ENCODE measurements at places on chromosomes 16 and 17.

DNA sequence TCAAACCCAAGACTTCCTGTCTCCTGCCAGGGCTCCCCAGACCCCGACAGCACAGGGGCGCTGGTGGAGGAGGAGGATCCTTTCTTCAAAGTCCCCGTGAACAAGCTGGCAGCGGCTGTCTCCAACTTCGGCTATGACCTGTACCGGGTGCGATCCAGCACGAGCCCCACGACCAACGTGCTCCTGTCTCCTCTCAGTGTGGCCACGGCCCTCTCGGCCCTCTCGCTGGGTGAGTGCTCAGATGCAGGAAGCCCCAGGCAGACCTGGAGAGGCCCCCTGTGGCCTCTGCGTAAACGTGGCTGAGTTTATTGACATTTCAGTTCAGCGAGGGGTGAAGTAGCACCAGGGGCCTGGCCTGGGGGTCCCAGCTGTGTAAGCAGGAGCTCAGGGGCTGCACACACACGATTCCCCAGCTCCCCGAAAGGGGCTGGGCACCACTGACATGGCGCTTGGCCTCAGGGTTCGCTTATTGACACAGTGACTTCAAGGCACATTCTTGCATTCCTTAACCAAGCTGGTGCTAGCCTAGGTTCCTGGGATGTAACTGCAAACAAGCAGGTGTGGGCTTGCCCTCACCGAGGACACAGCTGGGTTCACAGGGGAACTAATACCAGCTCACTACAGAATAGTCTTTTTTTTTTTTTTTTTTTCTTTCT lies 8.1 kb downstream of the SERPINF1 start:
- DNase-seq: no peak

- DNase-seq: no peak
These were observed 47.0 kb downstream of the RHOT1 start for GRCh38 chr17:32189343-32189742.

GRCh38 chr17:71399649-71400048 lies 721.2 kb upstream of the SOX9 start:
- no peak for DNase-seq

- DNase-seq: no peak
These were observed 4.3 kb downstream of the GID4 start for GRCh38 chr17:18043491-18043890.

DNA sequence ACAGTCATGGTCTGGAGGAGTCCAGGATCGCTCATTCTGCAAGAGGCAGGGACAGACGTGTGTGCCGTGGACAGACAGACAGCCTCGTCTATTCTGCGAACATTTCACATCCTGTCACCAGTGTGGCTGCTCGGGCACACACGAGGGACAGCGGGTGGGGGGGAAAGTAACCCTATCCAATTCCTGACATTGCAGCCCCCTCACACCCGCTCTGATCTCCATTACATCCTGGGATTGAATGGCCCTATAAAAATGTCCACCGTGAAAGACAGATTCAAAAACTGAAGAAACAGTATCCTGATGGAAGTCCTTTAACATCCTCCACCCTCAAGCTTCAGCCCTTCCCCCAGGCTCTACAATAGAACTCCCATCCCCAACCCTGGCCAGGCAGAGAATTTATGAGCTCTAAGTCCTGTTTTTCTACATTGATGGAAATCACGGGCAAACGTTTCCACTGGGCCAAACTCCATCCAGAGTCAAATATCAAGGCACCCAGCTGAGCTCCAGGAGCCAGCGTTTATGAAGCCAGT lies 39.4 kb downstream of the HS3ST3A1 start:
- peak; percentile 24 for DNase-seq

DNA sequence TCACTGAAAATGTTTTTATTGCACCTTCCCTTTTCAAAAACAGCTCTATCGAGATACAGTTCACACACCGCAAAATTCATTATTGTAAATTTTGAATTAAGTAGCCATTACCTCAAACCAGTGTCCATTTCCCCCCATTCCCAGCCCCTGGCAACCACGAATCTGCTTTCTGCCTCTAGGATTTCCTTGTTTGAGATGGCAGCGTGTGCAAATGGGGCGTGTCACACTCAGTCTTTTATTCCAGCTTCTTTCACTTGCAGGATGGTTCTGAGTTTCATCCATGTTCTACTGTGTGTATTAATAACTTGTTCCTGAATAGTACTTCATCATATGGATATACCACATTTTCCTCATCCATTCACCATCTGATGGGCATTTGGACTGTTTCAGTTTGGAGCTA lies 14.8 kb downstream of the ACSF3 start:
- no peak for DNase-seq

DNA sequence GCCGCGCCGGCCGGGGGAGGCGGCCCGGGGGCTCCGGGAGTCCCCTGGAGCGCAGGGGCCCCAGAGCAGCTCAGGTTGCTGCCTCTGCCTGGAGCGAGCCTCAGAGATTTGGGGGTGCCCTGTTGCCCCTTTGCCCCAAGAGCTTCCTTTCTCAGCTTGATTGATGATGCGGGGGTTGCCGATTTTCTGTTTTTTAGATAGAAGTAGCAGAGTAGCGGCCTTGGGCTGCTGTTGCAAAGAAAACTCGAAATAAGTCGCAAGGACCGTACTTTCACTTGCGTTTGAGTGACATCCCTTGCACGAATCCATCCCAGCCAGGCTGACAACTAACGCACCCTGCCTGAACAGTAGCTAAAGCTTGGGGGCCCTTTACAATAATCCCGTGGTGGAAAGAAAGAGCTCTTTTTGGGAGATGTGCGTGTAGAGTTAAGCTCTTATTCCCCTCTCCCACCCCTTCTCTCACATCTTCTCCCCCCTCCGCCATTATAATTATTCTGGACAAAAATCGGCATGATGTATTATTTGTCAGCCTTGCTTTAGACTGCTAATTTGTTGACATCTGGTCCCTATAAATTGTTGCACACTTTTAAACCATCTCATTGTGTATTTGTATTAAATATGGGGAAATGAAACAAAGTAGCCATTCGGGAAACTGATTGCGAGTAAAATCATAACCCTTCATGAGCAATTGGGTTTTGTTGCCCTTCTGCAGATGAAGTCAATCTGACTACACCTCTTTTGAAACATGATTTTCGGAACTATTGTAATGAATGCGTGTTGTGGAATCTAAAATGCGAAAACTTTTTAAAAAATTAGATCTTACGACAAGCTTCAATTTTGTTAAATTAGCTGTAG lies 873 bp downstream of the USP10 start:
- DNase-seq: no peak

GRCh38 chr17:9771465-9771864 lies 19.9 kb downstream of the DHRS7C start:
- no peak for DNase-seq

- DNase-seq: no peak
These were observed 57.5 kb upstream of the DOC2B start for GRCh38 chr17:238964-239259.

DNA sequence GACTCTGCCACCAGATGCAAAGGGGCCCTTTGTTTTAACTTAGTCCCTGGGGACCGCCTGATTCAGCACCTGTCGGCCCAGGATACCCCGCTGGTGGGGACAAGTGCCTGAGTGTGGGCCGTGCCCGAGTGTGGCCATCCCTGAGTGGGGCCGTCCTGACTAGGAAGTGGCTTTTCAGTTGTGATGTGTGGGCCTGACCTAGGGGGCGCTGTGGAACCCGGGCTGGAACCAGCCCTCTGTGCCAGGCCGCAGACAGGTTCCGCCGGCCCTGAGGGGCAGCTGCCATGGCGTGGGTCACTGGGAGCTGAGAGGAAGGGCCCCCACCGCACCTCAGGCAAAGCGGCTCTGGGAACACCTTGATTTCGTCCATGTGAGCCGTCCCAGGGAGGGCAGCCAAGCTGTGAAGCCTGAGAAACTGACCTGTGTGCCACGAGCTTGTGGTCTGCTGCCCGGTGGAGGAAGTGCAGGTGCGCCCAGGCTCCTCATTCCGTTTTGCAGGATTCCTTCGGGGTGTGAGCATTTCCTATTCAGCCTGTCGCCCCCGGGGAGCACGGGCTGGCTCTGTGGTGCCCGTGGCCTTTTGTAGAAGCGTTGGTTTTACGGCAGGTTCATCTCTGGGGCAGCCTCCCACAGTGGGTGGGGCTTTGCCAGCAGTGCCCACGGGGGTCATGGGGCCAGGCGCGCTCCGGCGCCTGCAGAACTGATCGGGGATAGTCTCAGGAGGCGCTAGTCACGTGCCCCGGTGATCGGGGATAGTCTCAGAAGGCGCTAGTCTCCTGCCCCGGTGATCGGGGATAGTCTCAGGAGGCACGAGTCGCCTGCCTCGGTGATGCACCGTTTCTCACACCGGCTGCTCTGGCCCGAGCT lies 5.3 kb downstream of the RPL13 start:
- peak; percentile 30 for DNase-seq

GRCh38 chr17:65559804-65560627 lies 1.4 kb downstream of the AXIN2 start:
- DNase-seq: no peak

DNA sequence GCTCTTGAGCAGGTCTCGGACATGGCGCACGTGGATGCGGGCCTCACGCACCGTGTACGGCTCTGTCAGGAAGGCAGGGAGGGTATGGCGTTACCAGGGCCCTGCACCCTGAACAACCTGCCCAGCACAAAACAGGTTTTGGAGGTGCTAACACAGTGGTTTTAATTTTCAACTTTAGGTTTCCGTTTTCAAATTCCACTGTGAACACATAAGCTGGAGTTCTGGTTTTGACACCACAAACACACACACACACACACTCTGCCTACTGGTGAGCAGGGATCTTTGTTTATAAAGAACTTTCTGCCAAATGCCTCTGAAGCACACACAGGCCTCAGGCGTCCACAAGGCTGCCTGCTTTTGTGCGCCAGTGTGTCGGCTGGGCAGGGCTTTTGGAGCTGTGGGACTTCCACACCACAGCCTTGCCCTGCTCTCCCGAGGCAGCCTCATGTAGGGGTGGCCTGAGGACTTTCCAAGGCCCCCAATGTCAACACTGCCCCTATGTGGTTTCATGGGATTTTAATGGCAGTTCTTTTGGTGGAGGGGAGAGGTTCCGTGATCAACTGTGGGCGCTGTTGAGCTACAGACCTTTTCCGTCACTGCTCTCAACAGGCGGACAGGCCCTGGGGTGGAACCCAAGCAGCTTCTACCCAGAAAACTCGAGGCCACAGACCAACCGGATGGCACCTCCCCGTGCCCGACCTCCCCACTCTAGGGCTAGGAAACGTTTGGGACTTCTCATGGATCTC lies 9.4 kb downstream of the CLUH start:
- DNase-seq: no peak

GRCh38 chr16:86026916-86027315 lies 128.0 kb downstream of the IRF8 start:
- no peak for DNase-seq

- no peak for DNase-seq
These were observed 121.0 kb upstream of the HAS3 start for GRCh38 chr16:68984467-68984866.

DNA sequence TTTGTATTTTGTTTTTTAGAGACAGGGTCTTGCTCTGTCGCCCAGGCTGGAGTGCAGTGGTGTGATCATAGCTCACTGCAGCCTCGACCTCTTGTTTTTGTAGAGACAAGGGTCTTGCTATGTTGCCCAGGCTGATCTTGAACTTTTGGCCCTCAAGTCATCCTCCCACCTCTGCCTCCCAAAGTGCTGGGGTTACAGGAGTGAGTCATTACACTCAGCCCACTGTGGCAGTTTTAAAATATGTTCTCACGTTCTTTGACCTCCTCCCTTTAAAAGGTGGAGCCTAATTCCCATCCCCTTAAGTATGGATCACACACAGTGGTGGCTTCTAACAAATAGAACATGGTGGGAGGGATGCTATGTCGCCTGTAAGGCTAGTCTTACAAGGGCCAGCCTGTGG lies 67.7 kb downstream of the ZDHHC7 start:
- DNase-seq: no peak

DNA sequence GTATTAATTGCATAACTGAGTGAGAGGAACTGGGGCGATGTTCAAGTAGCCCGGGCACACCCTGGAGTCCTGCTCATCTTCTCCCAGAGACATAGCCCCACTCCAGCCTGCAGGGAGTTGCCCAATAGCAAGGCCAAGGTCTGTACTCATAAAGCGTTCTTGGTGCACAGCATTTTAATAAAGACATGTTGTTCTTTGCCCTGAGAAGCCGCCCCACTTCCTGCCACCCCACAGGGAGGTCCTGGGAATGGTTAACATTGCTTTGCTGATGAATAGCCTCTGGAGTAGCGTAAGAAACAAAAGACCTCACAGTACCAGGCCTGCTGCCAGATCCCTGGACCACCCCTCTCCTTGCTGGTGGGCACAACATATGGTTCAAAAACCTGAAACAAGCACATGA lies 21.6 kb upstream of the CDH1 start:
- no peak for DNase-seq

DNA sequence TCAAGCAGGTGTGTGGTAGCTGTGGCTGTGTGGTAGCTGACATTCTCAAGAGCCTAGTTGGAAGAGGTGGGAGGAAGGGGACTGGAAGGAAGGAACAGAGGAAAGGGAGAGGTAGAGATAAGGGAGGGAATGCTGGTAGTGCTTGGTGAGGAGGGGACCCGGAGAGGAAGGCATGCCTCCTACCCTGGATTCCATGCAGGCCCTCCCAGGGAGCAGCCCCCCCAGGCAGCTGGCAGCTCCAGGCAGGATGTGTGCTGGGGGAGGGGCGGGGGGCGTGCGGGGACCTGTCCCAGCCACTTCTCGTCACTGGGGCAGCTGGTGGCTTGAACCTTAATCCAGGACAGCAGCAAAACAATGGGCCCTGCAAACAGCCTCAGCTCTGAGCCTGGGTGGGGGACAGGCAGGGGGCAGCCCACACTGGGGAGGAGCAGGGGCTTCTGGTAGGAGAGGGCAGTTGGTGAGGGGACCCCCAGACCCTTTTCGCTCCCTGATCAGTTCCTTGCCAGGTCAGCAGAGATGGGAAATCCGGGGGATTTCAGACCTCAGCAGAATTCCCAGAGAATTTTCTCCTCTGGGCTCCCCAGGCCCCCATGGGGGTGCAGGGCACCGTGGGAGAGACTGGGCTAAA lies 27.1 kb downstream of the ARHGAP23 start:
- DNase-seq: no peak

- no peak for DNase-seq
These were observed 2.7 kb downstream of the CTDNEP1 start for GRCh38 chr17:7248796-7249195.

- no peak for DNase-seq
These were observed 38.9 kb upstream of the C1QL1 start for GRCh38 chr17:45006927-45007461.

DNA sequence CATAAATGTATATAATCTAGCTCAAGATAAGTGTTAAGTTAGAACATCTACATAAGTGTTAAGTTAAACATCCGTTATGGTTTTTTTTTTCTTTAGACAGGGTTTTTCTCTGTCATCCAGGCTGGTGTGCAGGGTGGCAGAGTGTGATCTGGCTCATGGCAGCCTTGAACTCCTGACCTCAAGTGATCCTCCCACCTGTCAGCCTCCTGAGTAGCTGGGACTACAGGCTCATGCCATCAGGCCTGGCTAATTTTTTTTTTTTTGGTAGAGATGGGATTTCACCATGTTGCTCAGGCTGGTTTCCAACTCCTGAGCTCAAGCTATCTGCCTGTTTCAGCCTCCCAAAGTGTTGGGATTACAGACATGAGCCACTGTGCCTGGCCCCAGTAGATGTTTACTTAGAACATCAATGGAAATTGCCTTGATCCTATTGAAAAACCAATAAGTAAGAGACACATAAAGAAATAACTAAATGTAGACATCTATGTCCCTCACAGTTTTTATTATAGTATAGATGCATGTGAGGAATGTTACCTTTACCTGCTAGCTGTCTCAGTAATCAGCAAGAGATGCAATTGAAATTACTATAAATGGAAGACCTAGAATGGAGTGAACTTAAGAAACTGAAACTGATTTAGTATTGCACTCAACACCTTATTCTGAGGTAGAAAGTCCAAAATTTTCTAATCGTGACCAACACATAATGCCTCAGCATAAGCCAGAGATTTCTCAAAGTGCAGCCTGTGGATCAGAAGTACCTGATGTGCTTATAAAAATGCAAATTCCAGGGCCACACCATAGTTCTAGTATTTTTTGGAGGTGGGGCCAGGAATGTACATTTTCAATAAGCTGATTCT lies 5.5 kb upstream of the FAM20A start:
- DNase-seq: no peak
